ENCODE measurements at places on chromosomes 7 and 10.

- no peak for DNase-seq
These were observed 40.1 kb upstream of the ADD3 start for GRCh38 chr10:109967739-109968088.

- DNase-seq: no peak
These were observed 29.8 kb downstream of the SLC29A3 start for GRCh38 chr10:71348850-71349249.

GRCh38 chr7:41711283-41712064 lies 8.6 kb upstream of the INHBA start:
- DNase-seq: peak; percentile 78

- DNase-seq: no peak
These were observed 6.5 kb downstream of the MNX1 start for GRCh38 chr7:157003756-157004520.

DNA sequence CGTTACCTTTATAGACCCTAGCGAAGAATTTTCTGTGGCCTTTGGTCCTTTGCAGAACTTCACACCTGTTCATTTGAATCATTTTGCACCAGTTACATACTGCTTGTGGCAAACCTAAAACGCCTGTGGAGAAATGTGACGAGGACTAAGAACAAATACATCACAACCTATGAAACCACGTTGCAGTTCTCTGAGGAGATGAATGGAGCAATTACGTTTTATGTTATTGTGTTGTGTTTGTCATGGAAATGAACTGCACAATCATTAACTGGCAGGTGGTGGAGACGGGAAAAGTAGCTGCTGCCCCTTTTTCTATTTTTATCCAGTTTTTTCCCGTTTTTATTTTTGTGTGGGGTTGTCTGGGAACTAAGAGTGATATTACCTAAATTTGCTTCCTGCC lies 505.5 kb downstream of the SDK1 start:
- DNase-seq: no peak

GRCh38 chr7:68348401-68348800 lies 1249.9 kb upstream of the AUTS2 start:
- no peak for DNase-seq

- no peak for DNase-seq
These were observed 12.5 kb downstream of the VENTX start for GRCh38 chr10:133249975-133250754.

DNA sequence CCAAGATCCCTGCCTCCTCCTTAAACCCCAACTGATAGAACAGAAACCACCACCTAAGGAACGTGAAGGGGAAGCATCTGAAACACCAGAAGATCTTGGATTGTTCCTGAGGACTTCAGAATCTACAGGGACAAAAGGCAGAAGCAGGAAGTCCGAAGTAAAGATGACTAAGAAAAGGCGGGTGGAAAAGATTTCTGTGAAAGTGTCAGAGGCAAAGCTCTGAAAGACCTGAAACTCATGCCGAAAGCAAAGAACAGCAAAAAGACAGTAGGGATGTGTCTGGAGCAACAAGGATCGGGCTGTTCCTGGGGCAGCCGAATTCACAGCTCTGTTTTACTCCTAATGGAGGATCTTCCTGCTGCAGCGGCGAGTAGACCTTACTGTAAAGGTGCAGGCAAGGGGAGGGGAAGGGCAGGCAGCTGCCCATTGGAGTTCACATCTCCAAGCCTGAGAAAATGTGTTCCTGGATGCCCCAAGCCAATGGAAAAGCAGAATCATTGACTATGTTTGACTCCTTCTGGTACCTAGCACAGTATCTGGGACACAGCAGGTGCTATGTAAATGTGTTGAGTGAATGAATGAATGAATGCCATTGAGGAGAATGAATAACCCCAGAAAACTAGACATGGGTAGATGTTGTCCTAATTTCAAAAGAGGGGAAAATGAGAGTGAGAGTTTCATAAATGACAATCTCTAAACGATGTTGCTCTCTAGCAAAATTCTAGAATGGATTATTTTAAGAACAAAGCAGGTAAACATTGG lies 40.4 kb downstream of the PDIA4 start:
- DNase-seq: peak; percentile 16

- DNase-seq: no peak
These were observed 858 bp downstream of the CCDC136 start for GRCh38 chr7:128792471-128793180.
